SW480 (cell line): ENCODE measurements at places on chromosomes 6 and 20.

GRCh38 chr20:52859156-52859876 lies 112.8 kb upstream of the TSHZ2 start:
- no peak for DNase-seq

DNA sequence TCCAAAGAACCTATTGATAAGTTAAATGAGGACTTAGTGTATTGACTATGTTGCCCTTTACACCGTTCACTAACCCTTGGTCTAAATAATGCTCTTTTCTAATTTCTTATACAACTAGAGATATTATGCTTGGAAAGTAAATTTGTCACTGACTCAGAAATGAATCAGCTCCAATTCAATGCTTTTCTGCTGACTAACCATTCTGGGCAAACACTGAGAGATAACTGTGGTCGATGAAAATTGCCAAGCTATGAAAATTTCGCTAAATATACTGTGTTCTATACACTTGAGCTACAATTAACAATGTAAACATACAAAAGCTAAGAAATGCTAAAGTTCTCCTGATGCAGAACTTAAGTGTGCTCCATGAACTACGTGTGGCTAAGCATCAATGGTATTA lies 23.1 kb upstream of the FBXO9 start:
- DNase-seq: no peak

DNA sequence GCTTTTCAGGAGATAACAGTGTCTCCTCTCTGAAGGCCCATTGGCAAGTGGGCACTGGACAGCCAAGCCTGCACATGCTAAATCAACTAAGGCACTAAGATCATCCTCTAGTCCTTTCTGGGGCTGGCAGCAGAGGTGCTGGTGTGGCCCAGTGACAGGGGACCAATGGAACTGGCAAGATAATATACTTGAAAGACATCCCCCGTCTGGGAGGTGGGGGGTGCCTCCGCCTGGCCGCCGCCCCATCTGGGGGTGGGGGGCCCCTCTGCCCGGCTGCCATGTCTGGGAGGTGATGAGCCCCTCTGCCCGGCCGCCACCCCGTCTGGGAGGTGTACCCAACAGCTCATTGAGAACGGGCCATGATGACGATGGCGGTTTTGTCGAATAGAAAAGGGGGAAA lies 223.3 kb downstream of the UNC5CL start:
- DNase-seq: no peak

DNA sequence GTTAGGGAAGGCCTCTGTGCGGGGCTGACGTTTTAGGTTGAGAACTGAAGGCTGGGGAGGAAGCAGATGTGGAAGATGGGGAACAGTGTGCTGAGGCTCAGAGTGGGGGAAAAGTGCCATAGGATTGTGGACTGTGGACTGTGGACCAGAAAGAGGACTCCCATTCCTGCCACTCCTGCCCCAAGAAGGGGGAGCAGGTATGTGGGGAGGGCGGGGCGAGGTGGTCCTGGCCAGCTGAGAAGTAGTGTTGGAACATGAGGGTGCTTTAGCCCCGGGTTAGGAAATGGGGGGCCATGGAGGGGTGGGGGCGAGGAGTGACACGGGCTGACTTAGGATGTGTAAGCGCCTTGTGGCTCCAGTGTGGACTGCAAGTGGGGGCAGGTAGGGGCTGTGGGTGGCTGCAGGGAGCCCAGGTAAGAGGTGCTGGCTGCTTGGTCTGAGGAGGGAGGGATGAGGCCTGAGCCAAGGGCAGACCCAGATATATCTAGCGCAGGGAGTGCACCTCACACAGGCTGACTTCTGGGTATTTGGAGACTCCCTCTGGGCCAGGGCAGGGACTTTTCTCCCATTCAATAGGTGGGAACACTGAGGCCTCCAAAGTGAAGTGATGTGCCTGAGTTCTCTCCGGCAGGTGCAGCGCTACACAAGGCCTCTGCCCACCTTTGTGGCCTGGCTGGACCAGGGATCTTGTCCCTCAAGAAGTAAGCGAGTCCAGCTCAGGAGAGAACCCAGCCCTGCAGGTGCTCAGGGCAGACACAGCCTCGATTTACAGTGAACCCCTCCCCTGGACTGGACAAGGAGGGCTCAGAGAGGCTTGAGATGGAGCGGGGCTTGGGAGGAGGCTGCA lies 76.6 kb upstream of the TOX2 start:
- DNase-seq: no peak

- peak; percentile 100 for DNase-seq
Measured at GRCh38 chr20:54132612-54133433, 41.0 kb downstream of the CYP24A1 start.

DNA sequence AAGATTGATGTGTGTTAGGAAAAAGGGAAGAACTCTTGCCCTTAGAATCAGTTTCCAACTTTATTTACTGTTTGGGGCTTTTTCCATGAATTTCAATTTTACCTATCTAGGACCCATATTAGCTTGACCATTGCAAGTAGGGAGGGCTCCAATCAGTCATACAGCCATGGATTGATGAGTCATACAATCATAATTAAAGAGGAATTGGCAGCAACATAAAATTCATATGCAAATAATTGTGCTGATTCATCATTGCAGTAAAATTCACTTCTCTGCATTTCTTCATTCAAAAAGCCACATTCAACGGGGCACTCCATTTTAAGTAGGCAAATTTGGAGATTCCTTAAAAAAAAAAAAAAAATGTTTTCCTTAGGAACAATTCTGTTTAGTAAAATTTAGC lies 1016.4 kb downstream of the KIF16B start:
- DNase-seq: no peak

- DNase-seq: no peak
Measured at GRCh38 chr6:120960761-120961160, 373.5 kb downstream of the TBC1D32 start.

GRCh38 chr6:148358196-148358785 lies 15.7 kb downstream of the SASH1 start:
- no peak for DNase-seq

GRCh38 chr20:37395921-37396415 lies 50.0 kb downstream of the SRC start:
- DNase-seq: no peak

GRCh38 chr6:41247288-41247865 lies 19.2 kb downstream of the TREML4 start:
- no peak for DNase-seq

GRCh38 chr20:9508240-9508661 lies 6.1 kb upstream of the LAMP5 start:
- DNase-seq: no peak

DNA sequence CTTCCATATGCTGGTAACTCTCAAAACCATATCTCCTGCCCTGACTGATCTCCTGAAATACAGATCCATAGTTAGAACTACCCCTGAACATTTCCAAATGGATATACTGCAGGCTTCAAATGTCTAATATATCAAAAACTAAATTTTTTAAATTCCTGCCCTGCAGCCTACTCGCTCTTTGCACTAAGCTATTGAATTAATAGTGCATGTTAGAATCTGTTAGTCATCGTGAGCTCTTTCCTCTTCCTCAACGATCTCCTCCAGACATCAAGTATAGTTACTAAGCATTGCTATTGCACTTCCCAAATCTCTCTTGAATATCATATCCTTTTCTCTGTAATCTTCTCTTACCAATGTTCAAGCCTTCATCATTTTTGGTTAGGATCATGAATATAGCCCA lies 26.0 kb upstream of the RSPO3 start:
- DNase-seq: no peak

GRCh38 chr6:35468181-35468979 lies at the start of gene RPL10A:
RPL10A (plus strand) TSS chr6:35468401; CDS start chr6:35468435, 34 bp downstream.
- DNase-seq: peak; percentile 91

- DNase-seq: no peak
Measured at GRCh38 chr20:50278684-50279531, 88.3 kb downstream of the CEBPB start.

DNA sequence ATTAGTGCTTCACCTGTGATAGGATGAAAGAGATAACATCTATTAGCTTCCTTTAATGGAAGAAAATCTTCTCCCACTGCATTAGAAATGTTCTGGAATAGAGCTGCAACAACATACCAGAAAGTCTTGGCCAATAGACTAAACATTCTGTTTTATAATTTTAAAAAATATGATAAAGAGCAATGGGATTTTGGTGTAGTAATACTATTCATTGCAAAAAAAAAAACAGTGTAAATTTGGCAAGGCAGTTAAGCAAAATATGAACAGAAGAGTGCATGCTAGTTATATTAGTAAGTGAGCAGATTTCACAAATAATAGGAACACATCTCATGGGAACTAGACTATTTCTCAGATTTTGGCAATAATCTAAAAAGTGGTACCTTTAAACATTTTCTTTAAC lies 43.3 kb downstream of the SOX4 start:
- no peak for DNase-seq
